ENCODE measurements at places on chromosomes 11 and 22. TPM values are rescaled to one million over a fixed set of nuclear protein-coding genes. Genes with fewer than 3 reads are reported as not detected.
A peak's percentile ranks its signal among the peaks of the same experiment; 100 is the strongest.

Gene RANGAP1
- 67.1 TPM for polyA plus RNA-seq

DNA sequence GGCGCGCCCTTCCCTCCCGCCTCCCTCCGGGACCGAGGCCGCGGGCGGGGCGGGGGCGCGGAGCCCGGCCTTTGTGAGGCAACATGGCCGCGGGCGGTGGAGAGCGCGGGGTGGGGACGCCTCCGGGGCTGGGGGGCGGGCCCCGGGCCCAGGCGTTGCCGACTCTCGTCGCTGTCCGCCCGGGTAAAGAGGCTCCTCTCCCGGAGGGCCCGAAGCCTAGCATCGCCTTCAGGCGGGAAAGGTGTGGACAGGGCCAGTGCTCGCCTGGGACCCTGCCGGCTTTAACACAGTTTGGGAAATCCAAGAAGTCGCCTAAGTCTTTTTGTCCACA, 369 bp downstream of the DGCR8 start:
- H3K4me1 ChIP-seq: peaks cover 27% of the 10 kb centered on the region
- H3K36me3 ChIP-seq: peaks cover 1% of the 10 kb centered on the region
- DNase-seq: peak; percentile 90
- peak overlapping the region; percentile 68 for H3K4me3 ChIP-seq

DNA sequence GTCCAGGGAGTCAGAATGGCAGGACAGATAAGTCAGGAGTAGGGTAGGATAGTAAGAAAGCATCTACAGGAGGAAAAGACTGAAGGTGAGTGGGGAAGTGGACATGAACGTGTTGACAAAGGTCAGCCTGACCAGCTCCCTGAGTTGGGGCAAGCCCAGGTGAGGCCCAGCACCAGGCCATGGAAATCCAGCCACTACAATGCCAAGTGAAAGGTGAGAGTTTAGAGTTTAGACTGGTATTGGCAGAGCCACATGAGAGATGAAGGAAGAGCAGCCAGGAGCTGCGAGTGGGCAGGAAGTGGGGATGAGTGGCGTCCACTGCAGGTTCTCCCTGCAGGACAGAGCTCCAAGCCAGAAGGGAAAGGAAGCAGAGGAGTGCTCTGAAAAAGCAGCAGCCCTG, 16.5 kb upstream of the SMCO4 start:
- H3K27ac ChIP-seq: no peak overlapping the region
- no peaks in the 10 kb centered on the region for H3K36me3 ChIP-seq
- no peaks in the 10 kb centered on the region for H3K27me3 ChIP-seq
- H3K4me1 ChIP-seq: no peaks in the 10 kb centered on the region
- no peak overlapping the region for H3K4me3 ChIP-seq
- no peak for DNase-seq

DNA sequence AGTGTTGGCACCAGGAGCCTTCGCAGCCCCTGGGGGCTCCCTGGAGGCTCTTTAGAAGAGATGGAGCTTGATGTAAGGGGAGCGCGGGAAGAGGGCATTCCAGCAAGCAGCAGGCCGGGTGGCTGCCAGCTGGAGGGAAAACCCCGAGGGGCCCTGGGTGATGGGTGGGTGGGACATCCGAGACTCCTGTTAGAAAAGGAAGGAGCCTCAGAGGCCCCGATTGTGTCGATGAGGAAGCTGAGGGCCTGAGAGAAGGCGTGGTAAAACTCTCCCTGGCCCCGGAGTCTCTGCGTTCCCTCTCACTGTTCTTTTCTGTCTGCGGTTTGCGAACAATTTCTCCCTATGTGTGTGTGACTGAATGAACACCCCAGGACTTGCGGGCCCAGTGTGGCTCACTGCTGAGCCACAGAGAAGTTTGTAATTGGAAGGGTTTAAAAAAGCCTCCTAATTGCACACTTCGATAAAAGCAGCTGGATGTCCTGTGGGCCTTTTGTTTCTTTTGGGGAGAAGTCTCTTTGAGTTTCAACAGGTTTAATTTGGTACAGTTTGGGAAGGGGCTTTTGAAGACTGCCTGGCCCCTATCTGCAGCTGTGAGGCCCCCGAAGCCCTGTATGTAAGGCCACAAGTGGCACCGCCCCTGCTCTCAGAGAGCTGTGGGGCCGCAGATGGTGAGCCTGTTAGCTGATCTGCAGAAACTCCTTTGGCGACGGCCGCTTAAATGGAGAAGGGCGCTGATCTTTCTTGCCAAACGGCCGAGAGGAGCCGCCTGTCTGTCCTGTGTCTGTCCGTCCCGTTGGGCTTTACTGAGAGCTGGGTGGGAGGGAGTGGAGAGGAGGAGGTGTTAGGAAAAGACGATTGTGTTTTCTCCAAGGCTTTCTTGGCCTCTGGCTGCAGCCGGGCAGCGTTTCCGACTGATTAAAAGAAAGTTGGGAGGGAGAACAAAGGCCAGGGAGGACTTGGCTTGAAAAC, 2.0 kb downstream of the FBLN1 start:
- peak overlapping the region; percentile 77 for H3K4me3 ChIP-seq
- no peaks in the 10 kb centered on the region for H3K36me3 ChIP-seq
- H3K27me3 ChIP-seq: no peaks in the 10 kb centered on the region
- DNase-seq: peak; percentile 74

GRCh38 chr11:1448882-1449281, 37.7 kb downstream of the MOB2 start:
- no peak overlapping the region for H3K27ac ChIP-seq
- no peaks in the 10 kb centered on the region for H3K4me1 ChIP-seq
- H3K4me3 ChIP-seq: no peak overlapping the region
- DNase-seq: no peak
- H3K27me3 ChIP-seq: no peaks in the 10 kb centered on the region

- H3K4me1 ChIP-seq: no peaks in the 10 kb centered on the region
- no peaks in the 10 kb centered on the region for H3K27me3 ChIP-seq
- no peak overlapping the region for H3K27ac ChIP-seq
These were observed 30.5 kb downstream of the RRM1 start for GRCh38 chr11:4125141-4125540.

DNA sequence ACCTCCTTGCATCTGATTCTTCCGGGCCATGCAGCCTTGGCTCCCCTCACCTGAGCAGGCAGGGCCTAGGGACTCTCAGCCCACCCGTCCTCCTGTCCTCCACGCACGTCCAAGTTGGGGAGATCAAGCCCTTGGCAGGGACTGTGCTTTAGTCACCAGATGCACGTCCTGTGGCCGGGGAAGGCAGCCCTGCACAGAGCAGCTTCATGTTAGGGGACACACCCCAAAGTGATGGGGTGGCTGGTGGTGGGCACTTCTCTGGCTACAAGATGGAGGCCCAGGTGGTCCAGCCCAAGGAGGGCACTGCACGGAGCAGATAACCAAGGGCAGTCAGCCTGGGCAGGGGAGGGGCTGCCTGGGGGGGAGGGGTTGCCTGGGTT, 1.2 kb downstream of the MUC5B start:
- H3K36me3 ChIP-seq: no peaks in the 10 kb centered on the region
- no peak overlapping the region for H3K27ac ChIP-seq
- DNase-seq: peak; percentile 41

Gene BRSK2
- polyA plus RNA-seq: 0.64 TPM

DNA sequence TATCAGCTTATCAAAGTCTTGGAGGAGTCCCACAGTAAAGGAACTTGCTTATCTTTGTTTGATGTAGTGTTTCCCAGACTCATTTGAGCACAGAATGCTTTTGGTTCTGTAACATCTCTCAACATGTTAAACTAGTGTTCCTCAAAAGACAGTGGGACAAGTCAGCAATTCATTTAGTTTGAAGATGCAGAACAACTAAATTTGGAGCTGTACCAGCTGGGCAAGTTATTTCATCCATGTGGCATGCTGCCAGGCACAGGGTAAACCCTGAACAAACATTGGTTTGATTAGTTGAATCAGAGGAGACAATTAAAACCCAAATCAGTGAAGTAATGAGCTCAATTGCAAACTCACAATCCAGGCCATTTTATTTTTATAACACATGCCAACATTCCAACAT, 141.2 kb downstream of the CSNK2A3 start:
- H3K4me3 ChIP-seq: no peak overlapping the region
- no peak for DNase-seq
- H3K27ac ChIP-seq: no peak overlapping the region
- H3K4me1 ChIP-seq: no peaks in the 10 kb centered on the region
- H3K36me3 ChIP-seq: no peaks in the 10 kb centered on the region
- no peaks in the 10 kb centered on the region for H3K27me3 ChIP-seq

DNA sequence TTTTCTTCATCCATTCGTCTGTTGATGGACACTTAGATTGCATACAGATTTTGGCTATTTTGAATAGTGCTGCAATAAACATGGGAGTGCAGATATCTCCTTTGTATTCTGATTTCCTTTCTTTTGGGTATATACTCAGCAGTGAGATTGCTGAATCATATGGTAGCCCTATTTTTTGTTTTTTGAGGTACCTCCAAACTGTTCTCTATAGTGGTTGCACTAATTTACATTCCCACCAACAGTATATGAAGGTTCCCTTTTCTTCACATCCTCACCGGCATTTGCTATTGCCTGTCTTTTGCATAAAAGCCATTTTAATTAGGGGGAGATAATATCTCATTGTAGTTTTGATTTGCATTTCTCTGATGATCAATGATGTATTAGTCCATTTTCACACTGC, 96.1 kb downstream of the PRR5L start:
- DNase-seq: no peak
- no peaks in the 10 kb centered on the region for H3K27me3 ChIP-seq
- H3K4me3 ChIP-seq: no peak overlapping the region
- no peaks in the 10 kb centered on the region for H3K36me3 ChIP-seq
- H3K4me1 ChIP-seq: no peaks in the 10 kb centered on the region
- H3K27ac ChIP-seq: no peak overlapping the region

GRCh38 chr22:27473533-27473932, 328.0 kb downstream of the MN1 start:
- no peaks in the 10 kb centered on the region for H3K27me3 ChIP-seq
- H3K4me1 ChIP-seq: peaks cover 29% of the 10 kb centered on the region
- no peak for DNase-seq

DNA sequence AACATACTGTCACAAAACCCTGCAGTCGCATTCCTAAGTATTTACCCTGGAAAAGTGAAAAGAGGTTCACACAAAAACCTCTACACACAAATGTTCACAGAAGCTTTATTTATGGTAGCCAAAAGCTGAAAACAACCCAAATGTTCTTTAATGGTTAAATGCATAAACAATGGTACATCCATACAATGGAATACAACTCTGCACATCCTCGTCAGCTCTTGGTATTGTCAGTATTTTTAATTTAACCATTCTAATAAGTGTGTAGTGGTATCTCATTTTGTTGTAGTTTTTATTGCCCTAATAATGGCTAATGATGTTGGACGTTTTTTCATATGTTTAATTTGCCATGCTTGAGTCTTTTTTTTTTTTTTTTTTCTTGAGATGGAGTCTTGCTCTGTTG, 99.4 kb downstream of the ATXN10 start:
- DNase-seq: no peak
- H3K36me3 ChIP-seq: peaks cover 7% of the 10 kb centered on the region
- no peaks in the 10 kb centered on the region for H3K27me3 ChIP-seq
- H3K4me1 ChIP-seq: no peaks in the 10 kb centered on the region
- H3K4me3 ChIP-seq: no peak overlapping the region
- H3K27ac ChIP-seq: no peak overlapping the region

Gene CYTH4
- polyA plus RNA-seq: 0.03 TPM

GRCh38 chr11:117437041-117437790, 109.6 kb downstream of the CEP164 start:
- H3K27me3 ChIP-seq: no peaks in the 10 kb centered on the region
- no peak for DNase-seq
- no peaks in the 10 kb centered on the region for H3K36me3 ChIP-seq
- H3K27ac ChIP-seq: no peak overlapping the region
- no peak overlapping the region for H3K4me3 ChIP-seq

Gene KRTAP5-7
- 0.06 TPM for polyA plus RNA-seq

DNA sequence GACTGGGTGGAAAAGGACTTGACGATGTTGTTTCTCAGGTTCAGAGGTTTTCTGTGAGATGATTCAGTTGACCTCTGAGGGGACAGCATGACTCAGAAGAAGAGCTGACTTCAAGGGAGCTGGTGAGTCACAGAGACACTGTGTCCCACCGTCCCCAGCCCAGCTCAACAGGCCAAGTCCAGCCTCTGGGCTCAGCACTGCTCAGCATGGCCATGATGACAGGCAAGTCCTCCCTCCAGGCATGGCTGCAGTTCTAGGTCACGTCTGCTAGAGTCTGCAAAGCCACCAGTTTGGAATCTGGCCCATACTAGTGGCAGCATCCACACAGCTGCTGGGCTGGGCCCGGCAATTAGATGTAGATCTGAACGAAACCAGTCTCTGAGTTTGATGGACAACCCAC, 12.9 kb downstream of the TRIM29 start:
- H3K4me1 ChIP-seq: peaks cover 9% of the 10 kb centered on the region
- DNase-seq: no peak
- H3K4me3 ChIP-seq: no peak overlapping the region
- no peaks in the 10 kb centered on the region for H3K36me3 ChIP-seq
- no peak overlapping the region for H3K27ac ChIP-seq

Gene DDTL
- polyA plus RNA-seq: 2.0 TPM

GRCh38 chr22:28106617-28107016, 187.6 kb upstream of the PITPNB start:
- no peaks in the 10 kb centered on the region for H3K27me3 ChIP-seq
- no peak for DNase-seq
- H3K4me3 ChIP-seq: no peak overlapping the region
- H3K27ac ChIP-seq: no peak overlapping the region

GRCh38 chr11:20770414-20770946, 101.1 kb downstream of the NELL1 start:
- H3K27me3 ChIP-seq: no peaks in the 10 kb centered on the region
- DNase-seq: peak; percentile 27
- H3K4me3 ChIP-seq: no peak overlapping the region

GRCh38 chr11:64788321-64789215, 10.2 kb upstream of the SF1 start:
- H3K4me3 ChIP-seq: no peak overlapping the region
- H3K4me1 ChIP-seq: no peaks in the 10 kb centered on the region
- no peak overlapping the region for H3K27ac ChIP-seq
- no peaks in the 10 kb centered on the region for H3K27me3 ChIP-seq

DNA sequence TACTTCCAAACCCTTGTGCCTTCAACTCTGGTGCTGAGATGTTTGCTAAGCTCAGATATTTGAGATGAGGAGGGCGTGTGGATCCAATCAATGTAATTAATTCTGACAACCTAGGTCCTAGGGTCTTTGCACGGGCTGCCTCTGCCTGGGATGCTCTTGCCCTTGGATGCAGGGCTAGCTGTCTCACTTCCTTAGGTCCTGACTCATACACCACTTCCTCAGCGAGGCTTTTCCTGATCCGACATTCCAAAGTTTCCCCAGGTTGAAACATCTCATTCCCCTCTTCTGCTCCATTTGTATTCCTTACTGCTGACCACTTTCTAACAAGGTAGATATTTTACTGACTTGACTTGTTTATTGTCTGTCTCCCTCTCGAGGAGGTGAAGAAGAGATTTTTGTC, 43.0 kb upstream of the NTM start:
- H3K4me3 ChIP-seq: no peak overlapping the region
- H3K36me3 ChIP-seq: no peaks in the 10 kb centered on the region
- no peaks in the 10 kb centered on the region for H3K27me3 ChIP-seq

Gene ZFPL1
- polyA plus RNA-seq: 75.9 TPM

- no peaks in the 10 kb centered on the region for H3K36me3 ChIP-seq
- peaks cover 2% of the 10 kb centered on the region for H3K4me1 ChIP-seq
- H3K27me3 ChIP-seq: no peaks in the 10 kb centered on the region
- no peak for DNase-seq
These were observed 41.1 kb downstream of the UBASH3B start for GRCh38 chr11:122696662-122697061.

GRCh38 chr11:117203069-117203407, 3.9 kb downstream of the TAGLN start:
- no peak overlapping the region for H3K27ac ChIP-seq
- H3K27me3 ChIP-seq: no peaks in the 10 kb centered on the region
- H3K36me3 ChIP-seq: no peaks in the 10 kb centered on the region
- DNase-seq: no peak
- peaks cover 8% of the 10 kb centered on the region for H3K4me1 ChIP-seq

Gene ANO9
- polyA plus RNA-seq: 0.06 TPM

Gene C22orf15
- 2.5 TPM for polyA plus RNA-seq
